ENCODE measurements at places on chromosomes 6 and 20.
A peak's percentile ranks its signal among the peaks of the same experiment; 100 is the strongest.

DNA sequence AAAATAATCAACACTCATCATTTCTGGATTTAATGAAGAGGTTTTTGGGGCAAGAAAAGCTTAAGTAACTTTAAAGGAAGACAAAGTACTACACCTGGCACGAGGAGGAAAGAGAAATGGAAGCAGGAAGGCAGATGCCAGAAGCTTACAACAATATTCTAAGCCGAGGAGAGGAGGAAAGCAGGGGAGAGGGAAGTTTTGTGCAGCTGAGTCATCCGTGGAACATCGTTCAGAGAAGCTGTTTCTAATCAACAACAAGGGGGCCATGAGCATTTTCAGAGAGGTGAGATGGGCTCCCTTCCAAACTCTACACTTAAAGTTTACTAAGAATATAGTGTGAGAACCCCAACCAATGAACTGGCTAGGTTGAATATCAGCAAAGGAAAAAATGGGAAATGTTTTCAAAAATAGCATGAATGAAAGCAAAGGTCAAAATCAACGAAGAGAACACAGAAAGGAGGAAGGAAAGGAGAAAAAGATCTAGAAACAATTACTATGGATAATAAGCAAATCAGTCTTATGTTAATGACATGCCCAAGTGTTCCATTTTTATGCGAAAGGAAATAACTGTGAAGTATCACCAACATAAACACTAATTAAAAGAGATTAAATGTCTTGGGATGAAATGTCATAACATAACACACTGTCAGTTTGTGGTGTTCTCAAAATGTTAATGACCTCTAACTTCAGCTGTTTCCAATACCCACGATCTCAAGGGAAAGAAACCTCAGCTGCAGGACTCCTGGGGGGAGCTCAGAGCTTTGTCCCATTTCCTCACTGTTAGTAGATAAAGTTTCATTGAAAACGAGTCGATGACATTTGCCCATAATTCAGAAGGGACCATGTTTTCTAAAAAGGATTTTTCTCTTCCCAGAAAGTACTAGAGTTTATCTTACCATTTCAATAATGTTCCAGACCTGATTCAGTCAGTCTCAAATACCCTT lies 203.4 kb upstream of the STXBP5 start:
- DNase-seq, result no peak

GRCh38 chr20:5918856-5919625 lies 31.3 kb downstream of the TRMT6 start:
- DNase-seq, result peak; percentile 24

GRCh38 chr6:45637611-45638257 lies 260.0 kb upstream of the SUPT3H start:
- DNase-seq, result no peak

DNA sequence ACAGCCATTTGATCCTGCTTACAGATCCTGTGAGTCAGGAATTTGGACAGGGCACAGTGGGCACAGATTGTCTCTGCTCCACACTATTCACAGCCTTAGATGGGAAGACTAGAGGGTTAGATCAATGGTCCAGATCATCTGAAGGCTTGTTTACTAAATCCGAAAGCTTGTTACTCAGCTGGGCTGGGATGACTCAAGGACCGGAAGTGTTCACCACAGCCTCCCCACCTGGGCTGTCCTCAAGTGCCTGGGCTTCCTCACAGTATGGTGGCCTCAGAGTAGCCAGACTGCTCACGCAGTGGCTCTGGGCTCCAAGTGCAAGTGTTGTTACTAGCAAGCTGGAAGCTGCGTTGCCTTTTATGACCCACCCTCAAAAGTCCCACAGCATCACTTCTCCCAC lies 75.4 kb upstream of the INSM1 start:
- no peak for DNase-seq

GRCh38 chr6:126152372-126152745 lies 166.0 kb downstream of the TRMT11 start:
- no peak for DNase-seq

DNA sequence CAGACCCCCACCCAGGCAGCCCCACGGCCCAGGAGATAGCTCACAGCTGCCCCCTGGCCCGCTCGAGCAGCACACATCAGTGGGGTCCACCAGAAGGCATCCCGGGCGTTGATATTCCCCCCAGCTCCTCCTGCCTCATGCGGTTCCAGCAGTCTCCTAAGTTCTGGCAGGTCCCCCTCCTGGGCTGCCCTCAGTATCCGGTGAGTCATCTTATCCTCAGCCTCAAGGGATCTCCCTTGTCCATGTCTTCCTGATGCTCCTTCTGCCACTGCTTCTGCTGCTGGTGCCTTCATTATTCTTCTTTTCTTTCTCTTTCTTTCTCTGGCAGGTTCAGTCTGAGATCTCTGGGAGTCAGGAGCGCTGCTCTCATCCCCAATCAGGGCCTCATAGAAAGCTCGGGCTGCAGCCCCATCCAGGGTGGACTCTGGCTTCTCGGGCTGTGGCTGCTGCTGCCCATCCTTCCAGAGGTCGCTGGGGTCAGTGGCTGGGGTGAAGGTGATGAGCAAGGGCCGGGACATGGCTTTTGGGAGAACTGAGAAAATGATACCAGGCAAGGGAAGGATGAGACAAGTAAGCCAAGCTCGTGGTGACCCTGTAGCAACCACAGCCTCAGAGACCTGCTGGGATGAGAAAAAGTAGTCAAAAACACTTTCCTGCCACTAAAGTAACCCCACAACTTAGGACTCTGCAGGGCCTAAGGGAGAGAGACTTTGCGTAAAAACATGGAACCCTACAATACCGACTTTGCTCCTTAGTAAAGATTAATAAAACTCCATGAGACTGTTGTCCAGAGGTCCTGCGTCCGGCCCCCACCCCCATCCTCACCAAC lies 622 bp downstream of the GPANK1 start:
- DNase-seq, result no peak

DNA sequence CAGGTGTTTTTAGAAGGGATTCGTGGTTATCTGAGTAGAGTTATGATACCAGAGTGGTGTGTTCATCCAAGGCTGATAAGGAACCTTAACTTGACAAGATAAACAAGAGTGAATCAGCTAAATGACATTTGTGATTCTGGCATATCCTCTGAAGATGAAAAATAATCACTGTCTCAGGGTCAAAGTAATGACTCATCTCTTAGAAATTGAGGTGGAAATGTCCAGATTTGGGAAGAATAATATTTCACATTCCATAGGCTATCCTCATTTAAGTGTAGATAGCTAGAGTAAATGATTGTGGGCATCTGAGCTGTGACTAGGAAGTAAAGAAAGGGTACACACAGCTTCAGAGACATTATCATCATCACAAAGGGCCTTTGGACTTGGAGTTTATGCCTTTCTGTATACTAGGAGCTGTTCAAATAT lies 255.7 kb downstream of the GJA1 start:
- no peak for DNase-seq

GRCh38 chr6:163836876-163837690 lies 422.6 kb downstream of the QKI start:
- no peak for DNase-seq
